ENCODE measurements at places on chromosomes 3 and 15.

DNA sequence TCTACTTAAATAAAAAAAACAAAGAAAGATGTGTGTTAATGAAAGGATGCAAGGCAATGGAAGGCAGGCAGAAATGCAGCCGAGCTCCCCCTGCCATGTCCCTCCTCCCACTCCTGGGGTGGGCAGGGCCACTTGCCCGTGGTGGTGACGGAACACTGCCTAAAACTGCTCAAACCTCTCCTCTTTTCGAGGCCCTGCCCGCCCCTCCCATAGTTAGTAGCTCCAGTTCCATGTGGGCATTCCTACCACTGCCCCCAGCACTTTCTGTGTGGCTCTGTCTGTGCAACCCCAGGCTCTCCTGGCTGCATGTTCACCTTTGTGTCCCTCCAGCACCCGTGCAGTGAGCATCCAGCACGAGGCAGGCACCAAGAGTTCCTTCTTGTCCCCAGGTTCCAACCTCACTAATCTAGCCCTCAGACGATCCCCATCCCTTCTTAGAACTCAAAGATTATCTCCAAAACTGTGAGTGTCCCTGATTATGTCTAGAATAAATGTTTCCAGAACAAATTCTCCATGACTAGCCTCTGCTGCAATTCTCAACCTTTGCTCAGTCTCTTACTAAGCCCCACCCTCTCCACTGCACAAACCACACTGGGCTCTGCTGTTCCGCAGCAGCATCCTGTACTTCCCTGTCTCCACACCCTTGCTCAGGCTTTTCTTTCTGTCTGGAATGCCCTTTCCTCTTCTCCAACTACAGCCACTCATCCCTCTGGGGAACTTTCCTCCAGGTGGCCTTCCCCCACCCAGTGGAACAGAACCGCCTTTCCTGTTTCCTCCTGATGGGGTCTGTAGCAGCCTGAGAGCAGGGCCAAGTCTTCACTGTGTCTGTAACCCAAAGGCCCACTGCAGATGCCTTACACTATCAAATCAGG is 32.6 kb upstream of the SPTBN5 start:
- no peak for DNase-seq

- peak; percentile 44 for DNase-seq
Measured at GRCh38 chr3:46812237-46812791, 50.9 kb downstream of the MYL3 start.

DNA sequence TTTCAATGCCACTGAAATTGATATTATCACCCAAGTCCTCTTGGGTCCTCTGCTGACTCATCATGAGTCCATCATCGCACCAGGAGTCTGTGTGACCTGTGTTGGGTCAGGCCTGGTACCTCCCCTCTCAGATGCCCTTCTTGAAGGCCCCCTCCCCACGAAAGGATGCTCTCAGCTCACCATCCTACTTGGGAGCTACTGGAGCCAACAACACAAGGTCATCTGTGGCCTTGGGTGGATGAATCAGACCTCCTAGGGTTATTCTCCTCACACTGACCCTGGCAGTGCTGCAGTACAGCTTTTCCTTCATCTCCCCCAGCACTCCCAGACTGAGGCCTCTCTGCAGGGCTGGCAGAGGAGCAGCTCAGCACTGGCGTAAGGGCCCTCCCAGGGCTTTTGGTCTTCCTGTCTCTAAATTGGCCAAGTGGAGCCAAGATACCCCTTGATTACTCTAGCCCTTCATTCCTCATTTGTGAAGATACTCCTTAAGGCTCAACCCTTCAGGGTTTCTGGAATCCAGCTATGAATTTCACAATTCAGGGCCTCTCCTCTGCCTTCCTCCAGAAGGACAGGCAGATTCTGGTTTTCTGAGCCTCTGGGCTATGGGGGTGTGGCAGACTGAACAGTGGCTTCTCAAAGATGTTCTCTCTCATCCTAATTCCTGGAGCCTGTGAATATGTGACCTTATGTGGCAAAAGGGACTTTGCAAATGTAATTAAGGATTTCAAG is 80.7 kb upstream of the GSK3B start:
- no peak for DNase-seq

DNA sequence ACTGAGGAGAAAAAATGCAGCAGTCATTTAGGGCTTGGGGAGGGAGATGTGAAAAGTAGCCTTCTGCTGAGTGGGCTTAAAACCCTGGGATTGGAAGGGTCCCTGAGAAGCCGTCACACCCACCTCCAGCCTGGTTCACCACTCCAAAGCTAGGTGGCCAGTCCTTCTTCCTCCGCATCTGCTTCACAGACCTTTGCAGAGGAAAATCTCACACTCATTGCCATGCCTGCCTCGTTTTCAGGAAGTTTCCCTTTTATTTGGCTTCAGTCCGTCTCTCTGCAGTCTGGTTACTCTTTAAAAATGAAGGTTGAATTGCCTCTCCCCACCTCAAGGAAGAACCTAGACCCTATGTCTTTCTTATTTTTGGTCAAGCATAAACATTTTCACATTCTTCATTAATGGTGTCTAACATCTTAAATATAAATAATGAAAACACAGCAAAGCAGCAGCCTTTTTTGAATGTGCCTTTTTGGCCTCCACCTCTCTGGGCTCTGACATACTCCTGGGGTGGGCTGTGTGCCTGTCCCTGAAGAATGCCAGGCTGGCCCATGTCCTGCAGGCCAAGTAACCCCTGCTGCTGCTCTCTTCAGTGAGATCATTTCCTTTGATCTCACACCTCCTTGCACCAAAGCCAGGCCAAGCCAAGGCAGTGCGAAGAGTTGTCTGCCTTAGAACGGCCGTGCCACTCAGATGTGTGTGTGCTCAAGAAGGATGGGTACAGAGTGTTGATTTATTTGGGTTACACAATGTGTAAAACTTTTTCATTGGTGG is 11.0 kb downstream of the MRAS start:
- no peak for DNase-seq

DNA sequence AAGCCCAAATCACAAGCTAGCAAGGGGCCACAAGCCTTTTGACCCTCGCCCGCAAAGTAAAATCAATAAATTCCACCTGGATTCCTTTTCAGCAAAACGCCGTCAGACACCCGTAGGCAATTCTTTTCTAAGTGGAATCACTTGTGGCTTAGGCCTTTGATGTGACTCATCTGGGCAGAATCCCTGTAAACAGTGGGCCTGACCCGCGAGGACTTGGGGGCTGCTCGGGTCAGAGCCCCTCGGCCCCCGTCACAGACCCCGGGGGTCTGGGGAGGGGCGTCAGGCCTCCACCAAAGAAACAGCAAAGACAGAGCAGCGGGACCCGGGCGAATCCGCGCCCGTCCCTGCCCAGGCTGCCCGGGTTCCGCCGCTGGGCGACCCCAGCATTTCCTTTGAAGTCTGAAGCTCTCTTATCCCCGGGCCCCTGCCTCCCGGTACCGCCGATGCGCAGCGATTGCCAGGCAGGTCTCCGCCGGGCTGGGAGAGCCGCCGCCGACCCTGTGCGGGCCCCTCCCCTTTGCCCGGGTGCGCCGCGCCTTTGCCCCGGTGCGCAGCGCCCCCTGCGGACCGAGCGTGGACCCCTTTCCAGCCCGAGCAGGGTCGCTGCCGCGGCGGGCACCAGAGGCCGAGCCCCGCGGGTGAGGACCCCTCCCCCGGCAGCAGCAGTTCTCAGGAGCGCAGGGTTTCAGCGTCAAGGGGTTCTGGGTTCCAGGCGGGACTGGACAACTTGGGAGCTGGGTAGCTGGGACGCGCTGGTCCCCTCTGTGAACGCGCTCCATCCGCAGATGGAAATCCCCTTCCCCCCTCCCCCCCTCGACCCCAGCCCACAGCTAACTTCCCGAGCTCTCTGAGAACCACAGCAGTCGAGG is 178.3 kb downstream of the UACA start:
- peak; percentile 13 for DNase-seq

DNA sequence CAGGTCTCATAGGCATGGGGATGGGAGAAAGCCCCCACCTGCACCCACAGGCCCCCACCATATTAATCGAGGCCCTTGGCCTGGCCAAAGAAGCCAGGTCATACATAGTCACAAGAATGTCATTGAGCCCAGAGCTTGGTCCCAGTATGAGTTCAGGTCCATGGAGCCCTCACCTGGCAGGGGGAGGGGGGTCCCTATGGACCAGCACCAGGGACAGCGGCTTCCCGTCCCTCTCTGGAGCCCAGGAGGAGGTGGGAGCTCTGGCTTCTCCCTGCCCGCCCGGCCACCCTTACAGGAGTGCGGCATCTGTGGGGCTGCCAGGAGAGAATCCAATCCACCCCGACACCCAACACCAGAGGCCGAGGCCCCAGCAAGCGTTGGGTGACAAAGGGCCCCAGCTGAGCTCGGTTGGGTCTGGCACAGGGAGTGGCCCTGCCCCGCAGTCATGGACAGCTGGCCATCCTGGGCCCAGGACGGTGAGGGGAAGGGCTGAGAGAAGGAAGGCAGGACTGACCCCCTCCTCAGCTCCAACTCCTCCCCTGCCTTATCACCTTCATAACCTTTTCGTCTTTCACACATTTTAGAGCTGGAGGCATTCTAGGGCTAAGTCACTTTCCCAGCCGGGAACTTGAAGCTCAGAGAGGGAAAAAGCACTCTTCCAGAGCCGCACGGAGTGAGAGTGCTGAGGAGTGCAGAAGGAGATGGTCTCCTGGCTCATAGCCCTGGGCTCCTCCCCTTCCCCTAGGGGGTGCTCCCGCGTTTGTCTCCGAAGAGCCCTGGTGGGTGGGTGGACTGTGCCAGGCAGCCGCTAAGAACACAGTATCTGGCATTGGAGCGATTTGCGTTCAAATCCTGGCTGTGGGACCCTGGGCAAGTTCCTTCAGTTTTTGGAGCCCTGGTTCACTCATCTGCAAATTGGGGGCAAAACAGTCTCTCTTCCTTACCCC is 54.6 kb downstream of the ATP2B2 start:
- no peak for DNase-seq

GRCh38 chr3:12810961-12811360 is 14.5 kb downstream of the CAND2 start:
- DNase-seq = no peak

- DNase-seq = no peak
Measured at GRCh38 chr3:176430244-176431037, 766.8 kb downstream of the TBL1XR1 start.

All from stimulated activated CD8-positive, alpha-beta memory T cell treated with anti-CD3 and anti-CD28 coated beads, Interleukin-7, amount 100 ng/mL, for 1 hour (primary cell).